ENCODE measurements at places on chromosomes 3 and 15.

- no peak for DNase-seq
Measured at GRCh38 chr3:188941103-188941502, 230.7 kb upstream of the TPRG1 start.

DNA sequence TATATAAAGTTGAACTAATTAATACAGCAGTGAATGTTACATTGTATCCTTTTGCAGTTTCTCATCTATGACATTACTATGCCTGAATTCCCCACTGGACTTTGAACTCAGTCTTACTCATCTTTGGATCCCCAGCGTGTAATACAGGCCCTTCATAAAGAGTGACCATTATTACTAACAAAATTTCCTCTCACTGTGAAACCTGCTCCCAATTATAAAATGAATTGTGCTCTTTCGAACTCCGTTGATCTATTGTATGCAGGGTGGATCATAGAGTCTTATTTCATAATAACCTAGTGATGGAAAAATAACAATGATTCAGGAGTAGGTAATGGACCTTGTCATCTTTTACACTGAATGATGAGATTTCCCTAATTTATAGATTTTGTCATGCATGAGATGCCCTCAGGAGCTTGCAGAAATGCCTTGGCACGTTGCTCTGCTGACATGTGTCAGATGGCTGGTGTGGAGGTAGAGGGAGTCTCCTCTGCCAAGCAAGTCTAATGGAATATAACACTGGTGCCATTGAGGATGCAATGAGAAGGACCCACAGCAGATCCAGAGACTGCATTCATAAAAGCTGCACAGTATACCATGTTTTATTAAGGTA is 25.5 kb downstream of the B3GNT5 start:
- no peak for DNase-seq

GRCh38 chr3:174101244-174101643 is 703.7 kb downstream of the NLGN1 start:
- no peak for DNase-seq

DNA sequence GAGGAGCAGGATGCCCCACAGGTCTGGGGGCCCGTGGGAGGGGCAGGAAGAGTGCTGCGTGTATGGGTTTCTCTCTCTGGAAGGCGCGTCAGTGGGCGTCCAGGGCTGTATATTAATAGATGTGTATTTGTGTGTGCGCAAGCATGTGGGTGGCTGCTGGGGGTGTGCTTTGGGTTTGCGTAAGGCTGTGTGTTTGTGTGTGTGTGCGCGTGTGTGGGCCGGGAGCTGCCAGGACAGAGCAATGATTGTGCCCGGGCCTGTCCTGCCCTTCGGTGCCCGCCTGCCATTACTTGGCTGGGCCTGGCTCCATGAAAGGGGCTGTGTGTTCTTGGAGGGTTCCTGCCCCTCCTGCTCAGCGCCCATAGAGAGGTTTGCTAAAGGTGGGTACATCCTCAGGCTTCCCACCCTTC is 16.3 kb downstream of the CSPG4 start:
- DNase-seq = no peak

- DNase-seq = no peak
Measured at GRCh38 chr15:101639667-101640066, 12.5 kb downstream of the TM2D3 start.

All from hippocampal formation (tissue), 2 donors.